ENCODE measurements at places on chromosomes 7 and 10.

DNA sequence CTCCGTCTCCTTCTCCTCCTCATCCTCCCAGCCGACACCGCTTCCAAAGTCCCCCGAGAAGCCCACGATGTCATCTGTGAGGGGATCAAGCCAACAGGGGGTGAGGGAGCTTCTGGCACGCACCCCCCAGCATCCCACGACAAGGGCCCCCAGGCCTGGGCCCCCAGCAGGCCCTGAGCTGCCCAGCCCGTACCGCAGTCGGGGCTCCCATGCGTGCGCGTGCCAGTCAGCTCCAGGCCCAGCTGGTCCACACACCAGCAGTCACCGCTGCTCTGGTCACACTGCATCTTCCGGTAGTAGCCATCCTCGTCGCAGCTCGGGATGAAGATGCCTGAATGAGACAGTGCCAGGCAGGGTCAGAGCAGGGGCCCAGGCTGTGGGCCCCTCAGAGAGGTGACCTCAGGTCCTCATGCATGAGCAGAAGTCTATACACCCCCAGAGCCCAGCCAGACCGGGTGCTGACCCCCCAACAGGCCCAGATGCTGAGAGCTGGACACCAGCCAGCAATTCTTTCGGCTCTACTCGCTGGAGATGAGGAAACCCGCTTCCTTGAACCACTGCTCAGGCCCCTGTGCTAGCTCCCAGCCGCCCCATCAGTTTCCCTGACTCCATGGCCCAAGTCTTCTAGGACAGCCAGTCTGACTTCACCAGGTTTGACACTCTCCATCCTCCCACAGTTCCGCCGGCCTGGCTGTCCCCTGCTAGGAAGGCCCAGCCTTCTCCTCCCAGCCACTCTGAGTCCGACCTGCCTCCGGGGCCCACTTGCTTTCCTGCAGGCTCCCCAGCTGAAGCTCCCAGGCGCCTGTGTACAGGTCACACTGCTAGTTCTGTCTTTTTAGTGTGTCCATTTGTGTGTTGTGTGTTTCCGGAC, 25.3 kb downstream of the SPOCK2 start:
- DNase-seq = no peak

DNA sequence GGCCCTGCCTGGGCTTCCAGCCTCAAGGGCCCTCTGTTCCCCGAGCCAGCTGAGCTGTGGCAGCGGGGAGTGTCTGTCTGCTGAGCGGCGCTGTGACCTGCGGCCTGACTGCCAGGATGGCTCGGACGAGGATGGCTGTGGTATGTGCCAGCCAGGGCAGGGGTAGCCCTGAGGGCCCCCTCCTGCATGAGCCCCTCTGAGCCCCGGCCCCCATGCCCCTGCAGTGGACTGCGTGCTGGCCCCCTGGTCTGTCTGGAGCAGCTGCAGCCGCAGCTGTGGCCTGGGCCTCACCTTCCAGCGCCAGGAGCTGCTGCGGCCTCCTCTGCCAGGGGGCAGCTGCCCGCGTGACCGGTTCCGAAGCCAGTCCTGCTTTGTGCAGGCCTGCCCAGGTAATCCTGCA, 28.4 kb upstream of the ZNF467 start:
- DNase-seq = no peak

- DNase-seq = peak; percentile 60
These were observed 817 bp downstream of the MLLT10 start for GRCh38 chr10:21534604-21535493.

- DNase-seq = no peak
These were observed 28.1 kb upstream of the TRIM8 start for GRCh38 chr10:102616066-102616770.

- no peak for DNase-seq
These were observed 24.5 kb upstream of the ABLIM1 start for GRCh38 chr10:114682532-114682931.
